Naive thymus-derived CD8-positive, alpha-beta T cell (primary cell): ENCODE measurements at places on chromosomes 5 and 9.
A peak's percentile ranks its signal among the peaks of the same experiment; 100 is the strongest.

GRCh38 chr5:115246361-115246991 lies 16.2 kb downstream of the PGGT1B start:
- DNase-seq = no peak

- DNase-seq = peak; percentile 44
Observed at GRCh38 chr9:137021979-137022661, 5.9 kb downstream of the ABCA2 start.

GRCh38 chr5:72265032-72265877 lies 54.8 kb downstream of the MRPS27 start:
- no peak for DNase-seq

DNA sequence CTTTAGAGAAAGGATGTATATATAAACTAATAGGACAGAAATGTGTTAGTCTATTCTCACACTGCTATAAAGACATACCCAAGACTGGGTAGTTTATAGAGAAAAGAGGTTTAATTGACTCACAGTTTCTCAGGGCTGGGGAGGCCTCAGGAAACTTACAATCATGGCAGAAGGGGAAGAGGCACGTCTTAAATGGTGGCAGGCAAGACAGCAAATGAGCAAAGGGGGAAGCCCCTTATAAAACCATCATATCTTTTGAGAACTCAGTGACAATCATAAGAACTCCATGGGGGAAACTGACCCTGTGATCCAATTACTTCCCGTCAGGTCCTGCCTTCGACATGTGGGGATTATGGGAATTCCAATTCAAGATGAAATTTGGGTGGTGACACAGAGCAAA lies 8.8 kb upstream of the RICTOR start:
- no peak for DNase-seq

DNA sequence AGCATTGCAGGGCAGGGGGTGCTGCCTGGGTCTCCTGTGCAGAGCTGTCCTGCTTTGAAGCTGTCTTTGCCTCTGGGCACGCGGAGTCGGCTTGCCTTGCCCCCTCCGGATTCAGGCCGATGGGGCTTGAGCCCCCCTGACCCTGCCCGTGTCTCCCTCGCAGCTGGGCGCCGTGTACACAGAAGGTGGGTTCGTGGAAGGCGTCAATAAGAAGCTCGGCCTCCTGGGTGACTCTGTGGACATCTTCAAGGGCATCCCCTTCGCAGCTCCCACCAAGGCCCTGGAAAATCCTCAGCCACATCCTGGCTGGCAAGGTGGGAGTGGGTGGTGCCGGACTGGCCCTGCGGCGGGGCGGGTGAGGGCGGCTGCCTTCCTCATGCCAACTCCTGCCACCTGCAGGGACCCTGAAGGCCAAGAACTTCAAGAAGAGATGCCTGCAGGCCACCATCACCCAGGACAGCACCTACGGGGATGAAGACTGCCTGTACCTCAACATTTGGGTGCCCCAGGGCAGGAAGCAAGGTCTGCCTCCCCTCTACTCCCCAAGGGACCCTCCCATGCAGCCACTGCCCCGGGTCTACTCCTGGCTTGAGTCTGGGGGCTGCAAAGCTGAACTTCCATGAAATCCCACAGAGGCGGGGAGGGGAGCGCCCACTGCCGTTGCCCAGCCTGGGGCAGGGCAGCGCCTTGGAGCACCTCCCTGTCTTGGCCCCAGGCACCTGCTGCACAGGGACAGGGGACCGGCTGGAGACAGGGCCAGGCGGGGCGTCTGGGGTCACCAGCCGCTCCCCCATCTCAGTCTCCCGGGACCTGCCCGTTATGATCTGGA lies 2.7 kb downstream of the CEL start:
- no peak for DNase-seq
